RCC 7860 (cell line): ENCODE measurements at places on chromosomes 4 and X.

- DNase-seq, result no peak
These were observed 120.3 kb downstream of the PDE5A start for GRCh38 chr4:119508281-119508680.

- DNase-seq, result no peak
These were observed 114.4 kb downstream of the PSAPL1 start for GRCh38 chr4:7320206-7320797.

GRCh38 chr4:154186888-154187287 is 304.7 kb downstream of the DCHS2 start:
- no peak for DNase-seq

DNA sequence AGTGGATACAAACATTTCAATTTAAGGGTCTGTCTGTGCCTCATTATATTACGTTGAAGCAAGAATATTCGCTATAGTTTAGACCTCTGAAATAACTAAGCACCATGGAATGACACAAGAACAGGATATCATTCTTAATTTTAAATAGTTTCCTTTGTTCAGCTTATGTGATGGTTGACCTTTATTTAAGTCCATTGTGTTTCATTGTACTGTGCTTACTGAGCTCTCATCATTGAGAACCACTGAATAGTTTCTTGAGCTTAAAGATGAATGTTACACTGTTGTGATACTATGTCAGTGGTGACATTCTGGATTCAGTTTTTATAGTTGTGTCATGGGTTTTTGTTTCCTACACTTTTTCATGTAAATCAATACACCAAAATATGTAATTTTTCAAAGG is 239.3 kb downstream of the RPA4 start:
- DNase-seq, result no peak

DNA sequence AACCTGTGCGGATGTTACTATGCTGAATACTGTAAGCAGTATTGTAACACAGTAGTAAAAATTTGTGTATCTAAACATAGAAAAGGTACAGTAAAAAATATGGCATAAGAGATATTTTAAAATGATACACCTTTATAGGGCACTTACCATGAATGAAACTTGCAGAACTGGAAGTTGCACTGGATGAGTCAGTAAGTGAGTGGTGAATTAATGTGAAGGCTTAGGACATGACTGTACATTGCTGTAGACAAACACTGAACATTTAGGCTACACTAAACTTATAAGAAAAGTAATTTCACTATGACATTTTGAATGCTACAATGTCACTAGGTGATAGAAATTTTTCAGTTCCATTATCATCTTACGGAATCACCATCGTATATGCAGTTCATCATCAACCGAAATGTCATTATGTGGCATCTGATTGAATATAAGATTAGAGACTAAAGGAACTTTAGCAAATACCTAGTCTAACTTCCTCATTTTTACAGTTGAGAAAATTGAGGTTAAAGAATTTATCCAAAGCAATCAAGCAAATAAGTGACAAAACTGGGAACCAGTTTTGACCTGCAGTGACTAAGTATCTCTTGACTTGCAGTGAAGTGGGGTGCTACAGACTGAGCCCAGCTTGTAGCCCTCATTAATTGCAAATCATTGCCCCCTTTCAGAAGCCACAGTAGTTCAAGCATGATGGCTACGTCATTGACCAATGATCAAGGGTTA is 55.3 kb downstream of the EGF start:
- peak; percentile 23 for DNase-seq

DNA sequence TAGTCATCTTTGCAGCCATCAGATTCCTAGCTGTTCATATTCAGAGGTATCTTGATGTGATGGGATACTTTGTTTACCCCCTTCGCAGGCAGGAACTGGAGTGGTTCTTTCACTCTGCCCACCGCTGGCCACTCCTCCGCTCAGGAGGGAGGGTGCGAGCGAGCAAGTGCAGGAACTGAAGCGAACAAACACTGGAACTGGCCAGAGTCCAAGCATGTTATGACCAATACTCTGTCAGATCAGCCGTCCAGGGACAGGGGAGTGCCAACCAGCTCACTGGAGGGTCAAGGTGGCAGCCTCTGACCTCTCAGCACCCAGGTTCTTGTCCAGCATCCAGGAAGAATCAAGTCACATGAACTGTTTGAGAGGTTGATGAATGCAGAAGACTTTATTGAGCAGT is 18.0 kb upstream of the MANBA start:
- no peak for DNase-seq

DNA sequence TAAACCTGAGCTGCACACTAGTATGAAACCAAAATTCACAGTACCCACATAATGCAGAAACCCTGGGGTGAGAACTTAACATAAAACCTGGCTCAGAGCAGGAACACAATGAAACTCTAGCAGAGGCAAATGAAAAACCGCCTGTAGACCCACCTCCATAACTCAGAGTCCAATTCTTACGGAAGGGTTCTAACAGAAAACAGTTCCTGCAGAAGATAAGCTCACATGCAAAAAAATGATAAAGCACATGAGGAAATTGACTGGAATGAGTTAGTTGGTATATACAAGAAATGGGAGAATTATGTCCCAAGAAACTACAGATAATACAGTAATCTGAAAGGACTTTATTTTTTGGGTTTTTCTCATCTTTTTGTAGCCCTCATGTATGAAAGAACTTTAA is 14.7 kb downstream of the RTL9 start:
- no peak for DNase-seq

GRCh38 chrX:25105221-25105620 is 89.5 kb upstream of the ARX start:
- no peak for DNase-seq

DNA sequence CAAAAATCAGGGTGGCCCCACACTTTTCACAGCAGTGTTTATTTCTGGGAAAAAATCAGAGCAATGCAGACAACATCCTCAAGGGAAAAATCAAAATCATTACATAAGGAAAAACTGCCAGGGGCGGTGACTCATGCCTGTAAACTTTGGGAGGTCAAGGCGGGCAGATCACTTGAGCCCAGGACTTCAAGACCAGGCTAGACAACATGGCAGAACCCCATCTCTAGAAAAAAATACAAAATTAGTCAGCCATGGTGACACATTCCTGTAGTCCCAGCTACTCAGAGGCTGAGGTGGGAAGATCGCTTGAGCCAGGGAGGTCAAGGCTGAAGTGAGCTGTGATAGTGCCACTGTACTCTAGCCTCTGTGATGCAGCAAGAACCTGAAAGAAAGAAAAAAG is 102.8 kb downstream of the NAF1 start:
- DNase-seq, result peak; percentile 82

DNA sequence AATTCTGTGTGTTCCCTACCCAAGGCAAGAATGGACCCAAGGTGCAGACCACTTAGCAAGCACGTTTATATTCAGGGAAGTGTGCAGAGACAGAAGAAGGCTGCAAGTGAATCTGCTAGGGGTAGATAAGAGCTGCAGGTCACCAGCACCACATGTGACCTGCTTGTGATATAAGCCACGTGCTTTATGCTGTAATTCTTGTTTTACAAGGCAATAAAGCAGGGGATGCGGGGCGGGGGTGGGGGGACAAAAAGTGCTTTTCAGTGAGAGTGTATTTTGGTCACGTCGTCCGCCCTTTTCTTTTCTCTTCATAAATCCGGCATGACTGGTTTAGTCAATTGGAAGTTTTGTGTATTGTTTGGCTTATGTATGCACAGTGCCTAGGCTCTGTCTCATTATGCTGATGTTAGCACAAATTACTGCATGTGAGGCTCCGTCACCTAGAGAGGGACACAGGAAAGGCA is 192.7 kb downstream of the RBMX2 start:
- no peak for DNase-seq

DNA sequence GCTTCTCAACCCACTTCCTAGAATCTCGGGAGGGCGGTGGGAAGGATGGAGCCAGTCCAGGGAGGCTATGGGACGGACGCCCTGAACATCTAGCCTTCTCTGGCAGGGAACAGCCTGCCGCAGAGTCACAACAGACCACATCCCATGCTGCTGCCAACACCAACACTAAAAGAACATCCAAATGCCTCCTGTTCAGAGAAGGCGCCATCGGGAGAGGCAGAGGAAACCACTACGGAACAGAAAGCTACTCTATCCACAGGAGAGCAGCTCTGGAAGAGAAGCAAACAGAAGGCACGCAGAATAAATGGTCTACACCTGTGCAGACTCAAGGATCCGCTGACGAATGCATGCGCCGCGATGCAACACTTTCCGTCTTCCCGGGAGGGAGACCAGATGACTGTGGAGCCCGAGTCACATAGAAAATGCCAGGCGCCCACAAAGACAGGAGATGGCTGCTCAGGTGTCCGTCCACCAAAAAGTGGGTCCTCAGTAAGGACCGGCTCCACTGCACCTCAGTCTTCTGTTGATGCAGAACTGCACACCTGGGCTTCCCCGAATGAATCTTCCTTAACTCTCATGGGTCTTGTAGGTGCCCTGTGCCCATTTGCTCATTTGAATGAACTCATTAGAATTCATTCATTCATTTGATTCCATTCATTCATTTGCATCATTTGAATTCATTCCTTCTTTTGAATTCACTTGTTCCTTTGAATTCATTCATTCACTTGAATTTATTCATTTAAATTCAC is 217.5 kb downstream of the DHRSX start:
- DNase-seq, result no peak

DNA sequence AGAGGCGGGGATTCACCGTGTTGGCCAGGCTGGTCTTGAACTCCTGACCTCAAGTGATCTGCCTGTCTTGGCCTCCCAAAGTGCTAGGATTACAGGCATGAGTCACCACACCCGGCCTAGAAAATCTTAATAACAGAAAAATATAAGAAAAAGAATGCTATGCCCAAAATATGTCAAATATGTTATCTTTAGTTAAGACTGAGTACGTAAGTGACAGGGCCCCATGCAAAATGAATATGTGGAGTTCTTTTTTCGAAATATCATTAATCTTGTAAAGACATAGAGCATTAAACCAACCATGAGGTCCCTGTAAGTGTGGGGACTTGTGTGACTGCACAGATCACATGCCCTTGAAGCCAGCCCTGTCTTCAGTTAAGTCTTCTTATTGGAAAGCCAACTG is 8.9 kb upstream of the ZNF518B start:
- DNase-seq, result no peak

- DNase-seq, result no peak
These were observed 200.7 kb upstream of the IL15 start for GRCh38 chr4:141435446-141436225.

GRCh38 chr4:55864577-55865223 is 11.3 kb downstream of the EXOC1 start:
- no peak for DNase-seq

DNA sequence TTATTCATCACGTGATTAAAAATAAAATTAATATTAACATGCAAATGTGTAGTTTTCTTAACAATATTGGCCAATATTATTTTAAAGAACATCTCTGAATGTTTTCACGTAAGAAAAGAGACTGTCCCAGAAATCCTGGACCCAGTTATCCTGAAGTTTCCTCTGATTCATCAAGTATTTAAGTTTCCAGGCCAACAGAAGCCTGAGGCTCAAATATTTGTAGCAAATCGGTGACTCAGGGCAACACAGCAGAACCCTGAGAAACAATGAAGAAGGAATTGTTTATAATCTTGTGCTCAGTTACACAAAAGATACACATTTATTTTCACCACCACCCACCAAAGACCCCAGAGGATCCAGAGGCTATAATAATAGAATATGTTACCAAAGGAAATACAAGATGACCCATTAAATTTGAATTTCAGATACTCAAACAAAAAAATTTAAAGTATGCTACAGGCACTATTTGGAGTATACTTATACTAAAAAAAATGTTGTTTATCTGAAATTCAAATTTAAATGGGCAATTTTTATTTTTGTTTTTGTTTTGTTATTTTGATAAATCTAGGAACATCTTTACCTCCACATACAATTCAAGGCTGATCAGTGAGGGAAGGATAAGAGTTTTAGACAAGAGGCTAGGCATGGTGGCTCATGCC is 33.9 kb upstream of the SLC7A11 start:
- peak; percentile 19 for DNase-seq

DNA sequence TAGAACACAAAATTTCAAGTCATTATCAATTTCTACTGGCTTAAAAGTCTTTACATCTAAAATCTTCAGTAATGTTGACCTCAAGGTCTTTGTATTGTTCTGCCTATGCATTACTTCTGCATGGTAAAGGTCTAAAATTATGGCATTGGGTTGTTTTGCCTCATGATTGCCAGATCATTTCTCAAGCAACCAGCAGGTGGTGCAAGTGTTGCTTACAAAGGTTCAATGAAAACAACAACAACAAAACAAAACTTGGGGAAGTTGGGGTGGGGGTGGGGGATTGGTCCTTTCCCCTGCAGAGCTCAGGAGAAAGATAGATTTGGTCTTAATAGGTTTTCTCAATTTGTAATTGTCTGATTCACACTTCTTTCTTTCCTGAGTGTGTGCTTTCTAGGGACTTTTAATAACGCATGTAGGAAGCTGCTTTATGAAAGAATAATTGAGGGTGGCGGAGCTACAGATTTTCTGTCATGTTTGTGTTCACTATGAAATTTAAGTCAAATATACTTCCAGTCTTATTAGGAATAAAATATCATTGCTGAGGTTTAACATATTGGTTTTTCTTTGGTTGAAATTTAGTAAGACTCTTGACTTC is 145.1 kb downstream of the COL4A5 start:
- DNase-seq, result no peak

DNA sequence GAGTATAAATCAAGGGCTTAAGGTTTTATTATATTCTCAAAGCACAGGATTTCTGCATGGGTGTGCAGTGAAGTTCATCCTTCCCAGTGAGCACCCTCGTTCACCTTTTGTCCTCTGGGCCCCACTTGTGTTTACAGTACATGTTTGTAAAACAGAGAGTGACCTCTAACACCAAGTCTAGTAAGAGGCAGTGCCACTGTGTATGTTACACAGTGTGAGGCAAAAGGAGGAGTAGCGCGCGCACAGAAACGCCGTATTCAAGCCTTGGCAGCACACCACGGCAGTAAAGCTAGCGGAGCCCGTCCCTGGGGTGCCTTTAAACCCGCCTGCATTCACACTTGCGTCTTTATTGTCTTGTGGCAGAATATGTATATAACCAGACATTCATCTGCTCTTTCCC is 51.9 kb downstream of the CCNI start:
- no peak for DNase-seq

DNA sequence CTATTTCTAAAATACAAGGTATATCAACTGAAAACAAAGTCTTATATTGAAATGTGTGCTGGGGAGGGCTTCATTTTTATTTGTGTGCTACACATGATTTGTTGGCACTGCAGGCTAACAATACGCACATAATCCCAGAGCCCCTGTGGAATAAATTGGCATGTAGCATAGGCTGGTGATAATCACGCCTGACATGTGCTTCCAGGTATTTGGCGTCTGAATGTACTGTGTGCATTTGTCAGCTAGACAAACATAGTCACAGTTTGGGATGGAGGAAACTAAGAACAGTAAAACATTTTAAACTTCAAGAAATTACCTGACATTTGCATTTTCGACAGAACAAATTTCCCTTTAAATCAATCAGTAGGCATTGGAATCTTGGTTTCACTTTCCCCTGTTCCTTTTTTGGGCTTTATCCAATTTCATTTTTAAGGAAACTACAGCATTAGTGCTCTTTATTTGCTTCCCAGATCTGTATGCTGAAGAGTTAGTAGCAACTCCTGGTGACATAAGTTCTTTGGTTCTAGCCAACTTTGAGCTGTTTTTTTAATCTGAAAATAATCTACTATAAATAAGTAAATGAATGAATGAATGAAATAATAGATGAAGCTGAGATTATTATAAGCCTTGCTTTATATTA is 472.3 kb downstream of the PDHA2 start:
- DNase-seq, result no peak
